ENCODE measurements at places on chromosomes 13 and 19.
A peak's percentile ranks its signal among the peaks of the same experiment; 100 is the strongest.

DNA sequence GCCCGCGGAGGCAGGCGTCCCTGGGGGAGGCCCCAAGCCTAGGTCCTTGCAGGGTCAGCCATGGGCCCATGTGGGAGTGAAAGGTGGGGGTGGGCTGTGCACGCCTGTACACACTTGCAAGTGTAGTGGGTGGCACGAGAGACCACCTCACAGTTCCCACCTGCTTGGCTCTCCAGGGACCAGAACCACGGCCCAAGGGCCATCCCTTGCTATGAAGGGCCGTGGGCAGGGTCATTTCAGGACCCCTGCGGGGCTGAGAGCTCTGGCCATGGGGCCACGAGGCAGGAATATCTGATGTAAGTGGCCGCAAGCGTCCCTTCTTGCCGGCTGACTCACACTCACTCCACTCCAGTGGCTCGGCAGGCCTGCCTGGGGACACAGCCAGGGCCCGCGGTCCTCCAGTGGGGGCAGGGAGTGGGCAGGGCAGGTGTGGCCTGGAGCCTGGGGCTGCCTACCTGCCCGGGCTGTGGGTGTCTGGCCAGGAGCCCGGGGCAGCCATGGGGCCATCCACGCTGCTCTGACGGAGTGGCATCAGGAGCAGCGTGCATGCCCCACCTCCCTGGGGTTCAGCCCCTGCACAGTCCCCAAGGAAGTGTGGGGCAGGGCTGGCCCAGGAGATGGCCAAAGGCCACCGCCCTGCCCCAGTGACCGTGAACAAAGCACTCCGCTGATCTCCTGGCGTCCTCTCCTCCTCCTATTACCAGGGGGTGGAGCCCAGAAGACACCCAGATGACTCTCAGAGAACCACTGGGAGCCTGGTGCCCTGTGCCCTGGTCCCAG, 8.6 kb upstream of the MKNK2 start:
- no peak for DNase-seq

- DNase-seq, result peak; percentile 20
Observed at GRCh38 chr13:39036212-39036611, 1.7 kb downstream of the PROSER1 start.

DNA sequence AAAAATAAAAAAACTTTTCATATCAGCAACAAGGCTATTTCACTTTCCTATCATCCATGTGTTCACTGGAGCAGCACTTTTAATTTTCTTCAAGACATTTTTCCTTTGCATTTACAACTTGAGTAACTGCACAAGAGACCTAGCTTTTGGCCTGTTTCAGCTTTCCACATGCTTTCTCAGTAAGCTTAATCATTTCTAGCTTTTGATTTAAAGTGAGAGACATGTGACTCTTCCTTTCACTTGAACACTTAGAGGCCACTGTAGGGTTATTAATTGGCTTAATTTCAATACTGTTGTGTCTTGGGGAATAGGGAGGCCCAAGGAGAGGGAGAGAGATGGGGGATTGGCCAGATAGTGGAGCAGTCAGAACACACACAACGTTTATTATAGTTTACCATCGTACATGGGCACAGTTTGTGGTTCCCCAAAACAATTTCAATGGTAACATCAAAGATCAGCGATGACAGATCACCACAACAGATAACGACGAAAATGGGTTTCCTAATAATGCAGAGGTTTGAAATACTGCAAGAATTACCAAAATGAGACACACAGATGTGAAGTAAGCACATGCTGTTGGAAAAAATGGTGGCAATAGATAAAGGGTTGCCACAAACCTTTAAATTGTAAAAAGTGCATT, 117.6 kb downstream of the GGACT start:
- DNase-seq, result no peak

- DNase-seq, result no peak
Observed at GRCh38 chr13:87274209-87274819, 396.9 kb upstream of the SLITRK5 start.

DNA sequence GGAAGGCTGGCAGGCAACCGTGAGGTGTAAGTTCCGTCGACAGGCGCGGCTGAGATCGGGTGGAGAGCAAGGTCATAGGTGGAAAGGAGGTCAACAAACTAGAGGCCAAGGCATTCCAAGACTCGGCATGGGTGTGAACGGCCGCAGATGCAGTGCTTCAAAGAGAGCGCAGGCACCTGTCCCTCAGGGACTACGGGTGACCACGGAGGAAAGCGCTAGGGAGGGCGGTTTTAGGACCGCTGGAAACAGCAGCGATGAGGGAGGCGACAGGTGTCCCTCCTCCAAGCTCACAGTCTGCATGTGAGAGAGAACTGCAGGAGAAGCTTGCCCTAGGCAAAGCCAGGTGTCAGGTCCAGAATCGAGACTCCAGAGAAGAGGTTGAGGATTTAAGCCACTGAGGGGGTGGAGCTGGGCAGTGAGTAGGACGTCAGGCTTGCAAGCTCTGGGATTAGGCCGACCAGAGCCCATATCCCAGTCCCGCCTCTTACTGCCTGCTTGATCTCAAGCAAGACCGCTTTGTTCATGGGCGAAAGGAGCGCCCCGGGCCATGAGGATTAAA, 1.6 kb upstream of the MLNR start:
- DNase-seq, result no peak

DNA sequence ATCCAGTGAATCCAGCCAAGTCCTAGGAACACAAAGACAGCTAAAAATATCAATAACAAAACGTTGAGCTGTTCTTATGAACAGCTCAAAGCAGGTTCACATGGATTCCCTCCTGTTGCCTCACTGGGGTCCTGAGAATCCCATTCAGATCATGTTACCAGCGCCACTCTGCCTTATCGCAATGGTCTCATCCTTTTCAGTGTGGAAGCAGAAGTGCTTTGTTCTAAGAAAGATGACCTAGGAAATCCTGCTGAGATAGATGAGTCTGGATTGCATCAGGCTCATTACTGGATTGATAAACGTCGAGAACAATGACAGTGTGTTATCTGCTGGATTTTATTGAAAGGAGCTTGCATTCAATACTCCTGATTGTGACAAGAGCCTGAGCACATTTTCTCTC, 87.0 kb downstream of the SLAIN1 start:
- no peak for DNase-seq

Data from CD4-positive, alpha-beta T cell treated with Interleukin-12 subunit alpha and Interleukin-12 subunit beta, for 1 hour (primary cell).